Upper lobe of right lung (tissue), 1 donor: ENCODE measurements at places on chromosomes 2 and 18. TPM values are rescaled to one million over a fixed set of nuclear protein-coding genes. Genes with fewer than 3 reads are reported as not detected.
A peak's percentile ranks its signal among the peaks of the same experiment; 100 is the strongest.

DNA sequence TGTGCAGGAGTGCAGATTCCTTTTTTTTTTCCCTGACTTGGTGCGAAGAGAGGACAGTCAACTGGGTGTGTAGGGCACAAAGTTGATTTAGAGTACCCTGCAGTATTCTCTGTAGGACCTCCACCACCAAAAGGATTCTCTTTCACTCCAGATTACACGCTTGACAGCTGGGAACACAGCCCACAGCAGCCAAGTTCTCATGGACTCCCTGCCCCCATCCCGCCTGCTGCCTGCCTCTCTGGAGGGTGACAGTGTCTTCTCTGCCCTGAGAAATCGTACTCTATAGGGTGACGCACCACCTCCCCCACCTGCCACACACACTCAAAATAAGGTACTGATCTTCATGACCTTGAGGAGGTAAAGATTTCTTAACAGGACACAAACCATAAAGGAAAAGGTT lies 26.6 kb upstream of the IHH start:
- H3K4me3 ChIP-seq = no peak overlapping the region
- DNase-seq = no peak
- H3K4me1 ChIP-seq = peaks cover 7% of the 10 kb centered on the region
- no peaks in the 10 kb centered on the region for H3K36me3 ChIP-seq

GRCh38 chr2:65554765-65555591 lies 122.6 kb upstream of the SPRED2 start:
- H3K4me1 ChIP-seq = no peaks in the 10 kb centered on the region
- no peak for DNase-seq
- no peak overlapping the region for H3K4me3 ChIP-seq

GRCh38 chr2:110120171-110121051 lies 4.8 kb upstream of the MALL start:
- H3K4me1 ChIP-seq = peaks cover 18% of the 10 kb centered on the region
- H3K27ac ChIP-seq = peak overlapping the region; percentile 30
- no peak overlapping the region for H3K4me3 ChIP-seq
- peaks cover 7% of the 10 kb centered on the region for H3K27me3 ChIP-seq

- no peaks in the 10 kb centered on the region for H3K36me3 ChIP-seq
- H3K27ac ChIP-seq = peak overlapping the region; percentile 98
- peak overlapping the region; percentile 89 for H3K4me3 ChIP-seq
- H3K4me1 ChIP-seq = peaks cover 87% of the 10 kb centered on the region
These were observed 1.7 kb downstream of the TMBIM1 start for GRCh38 chr2:218290316-218291261.

- no peak overlapping the region for H3K4me3 ChIP-seq
- no peaks in the 10 kb centered on the region for H3K4me1 ChIP-seq
- H3K27me3 ChIP-seq = no peaks in the 10 kb centered on the region
- H3K36me3 ChIP-seq = no peaks in the 10 kb centered on the region
These were observed 147.7 kb downstream of the KLHL29 start for GRCh38 chr2:23532391-23533337.

- no peak overlapping the region for H3K27ac ChIP-seq
- no peaks in the 10 kb centered on the region for H3K36me3 ChIP-seq
- no peak overlapping the region for H3K4me3 ChIP-seq
- no peak for DNase-seq
- H3K27me3 ChIP-seq = no peaks in the 10 kb centered on the region
- H3K4me1 ChIP-seq = no peaks in the 10 kb centered on the region
These were observed 335.1 kb upstream of the ZNF521 start for GRCh38 chr18:25686960-25687500.

DNA sequence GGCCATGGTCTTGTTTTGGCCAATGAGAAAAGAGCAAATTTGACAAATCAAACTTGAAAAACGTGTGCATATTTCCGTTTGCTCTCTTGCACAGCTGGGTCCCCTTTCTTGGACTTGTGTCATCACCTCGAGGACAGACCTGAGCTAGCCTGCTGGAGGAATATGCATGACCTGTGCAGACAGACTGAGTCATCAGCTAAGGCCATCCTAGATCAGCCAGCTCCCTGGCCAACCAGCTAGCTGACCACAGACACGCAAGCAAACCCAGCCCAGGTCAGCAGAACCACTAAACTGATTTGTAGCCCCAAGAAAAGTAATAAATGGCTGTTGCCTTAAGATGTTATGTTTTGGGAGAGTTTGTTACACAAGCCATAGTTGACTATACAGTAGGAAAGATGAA lies 61.3 kb upstream of the PAX3 start:
- no peaks in the 10 kb centered on the region for H3K27me3 ChIP-seq
- H3K36me3 ChIP-seq = no peaks in the 10 kb centered on the region
- no peak overlapping the region for H3K27ac ChIP-seq
- no peak overlapping the region for H3K4me3 ChIP-seq

DNA sequence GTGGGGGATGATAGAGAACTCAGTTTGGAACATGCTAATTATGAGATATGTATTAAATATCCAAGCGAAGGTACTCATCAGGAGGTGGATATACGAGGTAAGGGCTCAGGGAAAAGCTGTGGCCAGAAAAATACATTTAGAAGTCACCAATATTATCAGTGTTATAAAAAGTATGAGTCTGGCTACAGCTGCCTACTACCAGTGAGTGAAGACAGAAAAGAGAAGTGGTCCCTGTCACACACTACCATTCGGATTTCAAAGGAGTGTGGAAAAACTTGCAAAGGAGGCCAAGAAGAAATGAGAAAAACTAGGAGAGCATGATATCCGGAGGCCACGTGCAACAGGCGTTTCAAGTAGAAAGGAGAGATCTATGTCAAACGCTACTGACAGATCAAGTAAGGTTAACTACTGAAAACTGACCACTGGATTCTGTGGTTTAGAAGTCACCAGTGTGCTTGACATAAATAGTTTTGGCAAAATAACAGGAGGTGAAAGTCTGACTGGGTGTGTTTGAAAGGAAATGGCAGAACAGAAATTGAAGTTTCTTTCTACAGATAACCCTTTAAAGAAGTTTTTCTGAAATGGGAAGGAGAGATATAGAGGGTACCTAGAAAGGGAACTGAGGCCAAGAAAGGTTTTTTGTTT lies 118.7 kb upstream of the DNMT3A start:
- no peak for DNase-seq
- no peaks in the 10 kb centered on the region for H3K27me3 ChIP-seq
- H3K27ac ChIP-seq = no peak overlapping the region
- H3K36me3 ChIP-seq = no peaks in the 10 kb centered on the region
- H3K4me3 ChIP-seq = no peak overlapping the region

DNA sequence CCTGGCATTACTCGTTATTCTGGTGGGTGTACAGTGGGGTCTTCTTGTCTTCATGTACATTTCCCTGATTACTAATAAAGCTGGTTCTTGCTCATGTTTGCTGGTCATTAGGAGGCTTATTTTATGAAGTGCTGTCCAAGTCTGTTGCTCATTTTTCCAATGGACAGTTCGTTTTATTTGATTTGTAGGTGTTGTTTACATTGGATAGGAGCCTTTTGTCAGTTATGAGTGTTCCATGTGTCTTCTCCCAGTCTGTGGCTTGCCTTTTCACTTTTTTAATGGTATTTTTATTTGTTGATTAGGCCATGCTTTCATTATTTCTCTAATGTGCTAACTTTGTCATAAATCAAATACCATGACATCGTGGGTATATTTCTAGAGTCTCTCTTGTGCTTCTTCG lies 51.9 kb downstream of the CEP192 start:
- no peak for DNase-seq
- H3K4me1 ChIP-seq = no peaks in the 10 kb centered on the region
- H3K4me3 ChIP-seq = no peak overlapping the region
- peaks cover under 1% of the 10 kb centered on the region for H3K36me3 ChIP-seq
- H3K27ac ChIP-seq = no peak overlapping the region
- H3K27me3 ChIP-seq = no peaks in the 10 kb centered on the region

- no peaks in the 10 kb centered on the region for H3K36me3 ChIP-seq
- DNase-seq = no peak
- H3K27me3 ChIP-seq = no peaks in the 10 kb centered on the region
- H3K4me3 ChIP-seq = no peak overlapping the region
- H3K27ac ChIP-seq = no peak overlapping the region
These were observed 37.9 kb upstream of the ASB1 start for GRCh38 chr2:238388794-238389193.

- no peak overlapping the region for H3K4me3 ChIP-seq
- no peak overlapping the region for H3K27ac ChIP-seq
- H3K36me3 ChIP-seq = no peaks in the 10 kb centered on the region
- peaks cover 20% of the 10 kb centered on the region for H3K4me1 ChIP-seq
- H3K27me3 ChIP-seq = no peaks in the 10 kb centered on the region
- DNase-seq = no peak
These were observed 166.7 kb downstream of the MCFD2 start for GRCh38 chr2:46748735-46749531.

GRCh38 chr2:201128933-201129505 lies 13.1 kb downstream of the CFLAR start:
- H3K36me3 ChIP-seq = peaks cover 22% of the 10 kb centered on the region
- peaks cover 100% of the 10 kb centered on the region for H3K4me1 ChIP-seq
- no peaks in the 10 kb centered on the region for H3K27me3 ChIP-seq

DNA sequence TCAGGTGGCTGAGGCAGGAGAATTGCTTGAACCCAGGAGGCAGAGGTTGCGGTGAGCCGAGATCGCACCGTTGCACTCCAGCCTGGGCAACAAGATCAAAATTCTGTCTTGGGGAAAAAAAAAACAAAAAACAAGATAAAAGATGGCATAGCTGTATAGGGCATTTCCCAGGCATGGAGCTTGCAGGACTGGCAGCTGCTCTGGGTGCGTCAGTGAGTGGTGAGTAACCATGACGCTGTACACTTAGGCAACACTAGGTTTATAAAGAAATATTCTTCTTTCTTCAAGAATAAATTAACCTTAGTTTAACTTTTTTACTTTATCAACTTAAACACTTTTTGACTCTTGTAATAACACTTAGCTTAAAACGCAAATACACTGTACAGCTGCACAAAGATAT lies 15.4 kb downstream of the TGOLN2 start:
- peaks cover 30% of the 10 kb centered on the region for H3K36me3 ChIP-seq
- H3K4me3 ChIP-seq = no peak overlapping the region
- peaks cover 15% of the 10 kb centered on the region for H3K4me1 ChIP-seq
- H3K27ac ChIP-seq = no peak overlapping the region
- no peaks in the 10 kb centered on the region for H3K27me3 ChIP-seq

DNA sequence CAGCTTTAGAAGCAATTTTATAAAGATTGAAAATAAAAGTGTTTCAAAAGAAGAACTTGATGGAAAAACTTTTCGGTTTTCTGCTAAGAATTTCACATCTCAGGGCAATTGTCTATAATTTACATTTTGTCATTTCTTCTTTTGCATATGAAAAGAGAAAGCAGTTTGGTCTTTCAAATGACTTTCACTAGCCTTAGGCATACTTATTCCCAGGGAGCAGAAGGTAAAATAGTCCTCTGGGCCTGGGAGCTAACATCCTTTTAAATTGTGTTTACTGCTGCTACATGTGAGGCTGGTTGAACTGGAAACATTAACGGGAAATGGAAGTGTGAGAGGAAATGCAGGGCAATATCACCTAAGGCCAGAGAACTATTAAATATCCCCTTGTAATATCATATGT lies 37.1 kb downstream of the MYO3B start:
- no peaks in the 10 kb centered on the region for H3K4me1 ChIP-seq

GRCh38 chr2:223538920-223539440 lies 63.2 kb downstream of the SCG2 start:
- H3K27me3 ChIP-seq = no peaks in the 10 kb centered on the region
- no peak overlapping the region for H3K27ac ChIP-seq
- no peak overlapping the region for H3K4me3 ChIP-seq
- H3K36me3 ChIP-seq = no peaks in the 10 kb centered on the region

DNA sequence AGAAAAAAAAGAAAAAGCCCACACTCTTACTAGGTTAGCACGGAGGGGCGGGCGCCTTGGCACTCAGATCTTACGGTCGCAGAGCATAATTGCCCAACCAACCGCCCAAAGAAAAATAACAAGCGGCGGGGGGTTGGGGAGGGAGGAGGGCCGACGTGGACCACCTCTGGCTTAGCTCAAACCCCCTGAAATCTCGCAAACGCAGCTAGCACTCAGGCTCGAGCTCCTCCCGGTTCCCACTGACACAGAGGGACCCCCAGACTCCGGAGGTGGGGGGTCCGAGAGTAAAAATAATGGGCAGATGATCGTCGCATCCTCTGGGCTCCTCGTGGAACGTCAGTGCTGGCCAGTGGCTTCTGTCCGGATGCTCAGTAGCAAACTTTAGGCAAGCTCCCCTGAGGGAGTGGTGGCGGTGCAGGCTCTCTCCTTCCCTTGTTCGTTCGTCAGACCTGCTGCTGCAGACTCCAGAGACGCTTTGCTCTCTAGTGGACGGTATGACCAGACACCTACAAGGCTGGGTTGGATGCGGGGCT lies 12.0 kb downstream of the CATIP start:
- H3K4me1 ChIP-seq = peaks cover 36% of the 10 kb centered on the region
- H3K27me3 ChIP-seq = no peaks in the 10 kb centered on the region
- H3K4me3 ChIP-seq = peak overlapping the region; percentile 65
- no peaks in the 10 kb centered on the region for H3K36me3 ChIP-seq

GRCh38 chr2:109321570-109321969 lies 192.6 kb downstream of the SH3RF3 start:
- H3K4me1 ChIP-seq = peaks cover 68% of the 10 kb centered on the region
- no peak overlapping the region for H3K4me3 ChIP-seq
- DNase-seq = no peak
- peak overlapping the region; percentile 86 for H3K27ac ChIP-seq

DNA sequence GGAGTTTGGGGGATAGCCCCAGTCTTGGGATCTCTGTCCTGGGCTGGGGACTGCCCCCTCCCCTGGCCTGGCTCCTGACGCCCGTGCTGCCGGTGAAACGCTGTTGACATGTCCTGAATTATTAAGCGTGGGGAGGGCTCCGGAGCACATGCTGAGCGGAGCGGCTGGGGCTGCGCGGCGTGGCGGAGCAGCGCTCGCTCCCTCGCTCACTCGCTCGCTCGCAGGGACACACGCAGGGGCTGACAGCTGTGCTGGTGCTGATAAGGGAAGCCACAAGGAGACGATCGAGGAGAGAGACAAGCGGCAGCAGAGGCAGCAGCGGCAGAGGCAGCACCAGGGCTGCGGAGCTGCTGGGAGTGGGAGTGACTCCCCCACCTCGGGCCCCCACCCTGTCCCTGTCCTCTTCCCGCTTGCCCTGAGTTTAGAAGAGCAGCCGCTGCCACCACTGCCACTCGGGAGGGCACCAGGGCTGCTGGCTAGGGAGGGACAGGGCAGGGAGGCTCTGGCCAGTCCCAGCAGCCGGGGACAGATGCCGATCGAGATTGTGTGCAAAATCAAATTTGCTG lies at the start of gene ASIC4:
TSS of gene ASIC4 (plus strand) at position 287 of the 566 bp plus-strand sequence. CDS start at position 530, 243 bp downstream.
- H3K4me3 ChIP-seq = no peak within 1 kb of the TSS
- DNase-seq = no peak
- H3K36me3 ChIP-seq = no peaks in the 10 kb centered on the region
- no peak within 1 kb of the TSS for H3K27ac ChIP-seq

- H3K27me3 ChIP-seq = no peaks in the 10 kb centered on the region
- H3K4me3 ChIP-seq = no peak overlapping the region
- peaks cover 3% of the 10 kb centered on the region for H3K4me1 ChIP-seq
- H3K27ac ChIP-seq = no peak overlapping the region
- H3K36me3 ChIP-seq = no peaks in the 10 kb centered on the region
These were observed 7.2 kb upstream of the KLHL29 start for GRCh38 chr2:23377771-23378170.

ANTXR1 gene
- total RNA-seq = 81.2 TPM

ARHGAP25 gene
- total RNA-seq = 31.8 TPM

SERPINB10 gene
- total RNA-seq = not detected

FANCL gene
- total RNA-seq = 17.9 TPM

GRB14 gene
- 8.9 TPM for total RNA-seq

TMEM237 gene
- 13.7 TPM for total RNA-seq

RAB31 gene
- total RNA-seq = 137 TPM

BOLL gene
- not detected for total RNA-seq
